SW 1271 (cell line): ENCODE measurements at places on chromosomes 16 and 17.

- no peak for DNase-seq
These were observed 1736.4 kb downstream of the TP53TG3F start for GRCh38 chr16:35195864-35196216.

- peak; percentile 40 for DNase-seq
These were observed 3.9 kb downstream of the SPATA20 start for GRCh38 chr17:50550661-50551432.

DNA sequence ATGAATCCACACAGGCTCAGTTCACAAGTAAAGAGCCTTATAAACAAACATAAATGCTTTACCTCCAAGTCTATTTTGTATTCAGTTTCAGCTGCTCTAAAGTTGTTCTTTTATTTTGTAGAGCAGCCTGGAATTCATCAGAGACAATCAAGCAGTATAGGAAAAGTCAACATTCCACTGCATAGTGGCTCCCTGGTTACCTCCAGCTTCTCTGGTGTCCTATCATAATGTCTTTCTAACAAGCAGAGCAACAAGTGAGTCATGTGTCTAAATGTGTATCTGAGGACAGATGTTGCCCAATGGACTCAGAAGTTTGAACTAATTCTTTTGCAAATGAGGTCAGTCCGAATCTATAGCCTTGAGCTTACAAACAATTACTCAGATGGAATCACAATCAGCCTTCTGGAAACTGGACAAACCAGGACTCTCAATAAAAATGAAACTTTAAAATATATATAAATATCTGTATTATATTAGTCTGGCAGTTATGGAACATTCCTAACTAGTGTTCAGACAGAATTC lies 292.0 kb upstream of the TOM1L1 start:
- no peak for DNase-seq

DNA sequence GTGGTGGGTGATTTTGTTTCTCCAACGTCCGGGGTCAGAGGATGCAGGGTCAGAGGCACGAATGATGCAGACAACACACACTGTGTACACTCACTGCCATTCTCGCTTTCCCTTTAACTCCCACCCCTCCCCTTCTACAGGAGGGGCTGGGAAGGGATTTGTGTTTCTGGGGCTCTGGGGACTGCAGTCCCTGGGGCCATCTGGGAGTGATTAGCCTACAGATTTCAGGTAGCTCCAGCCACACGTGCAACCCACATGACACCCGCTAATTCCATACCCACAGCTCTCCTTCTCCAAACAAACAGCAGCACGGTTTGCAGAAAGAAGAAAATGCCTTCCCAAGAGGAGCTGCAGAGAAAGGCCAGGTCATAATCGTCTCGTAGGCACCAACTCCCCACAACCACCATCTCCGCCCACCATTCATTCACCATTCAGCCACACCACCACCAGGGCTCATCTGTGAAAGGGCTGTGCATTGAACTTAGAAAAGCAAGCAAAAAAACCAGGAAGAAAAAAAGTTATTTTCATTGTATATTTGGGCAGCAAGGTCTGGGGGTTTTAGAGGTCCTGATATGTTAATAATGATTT lies 9.4 kb upstream of the SOX9 start:
- no peak for DNase-seq

DNA sequence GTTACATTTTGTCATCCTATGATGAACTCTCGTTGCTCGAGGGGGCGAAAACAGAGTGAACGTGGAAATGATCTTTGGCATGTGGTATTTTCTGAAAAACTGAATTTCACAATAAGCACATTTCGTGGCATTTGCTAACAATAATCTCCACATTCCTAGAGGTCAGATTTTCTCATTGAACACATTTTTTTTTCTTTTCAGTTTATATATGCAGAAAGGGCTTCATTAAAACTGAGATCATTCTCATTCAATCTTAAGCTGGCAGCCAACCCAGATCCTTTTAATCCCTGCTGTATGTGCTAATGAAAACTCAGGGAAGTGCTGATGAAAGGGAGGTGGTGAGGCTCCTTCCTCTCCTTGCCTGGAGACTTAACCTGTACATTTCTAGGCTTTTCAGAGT lies 52.6 kb downstream of the PRKCA start:
- DNase-seq, result no peak

DNA sequence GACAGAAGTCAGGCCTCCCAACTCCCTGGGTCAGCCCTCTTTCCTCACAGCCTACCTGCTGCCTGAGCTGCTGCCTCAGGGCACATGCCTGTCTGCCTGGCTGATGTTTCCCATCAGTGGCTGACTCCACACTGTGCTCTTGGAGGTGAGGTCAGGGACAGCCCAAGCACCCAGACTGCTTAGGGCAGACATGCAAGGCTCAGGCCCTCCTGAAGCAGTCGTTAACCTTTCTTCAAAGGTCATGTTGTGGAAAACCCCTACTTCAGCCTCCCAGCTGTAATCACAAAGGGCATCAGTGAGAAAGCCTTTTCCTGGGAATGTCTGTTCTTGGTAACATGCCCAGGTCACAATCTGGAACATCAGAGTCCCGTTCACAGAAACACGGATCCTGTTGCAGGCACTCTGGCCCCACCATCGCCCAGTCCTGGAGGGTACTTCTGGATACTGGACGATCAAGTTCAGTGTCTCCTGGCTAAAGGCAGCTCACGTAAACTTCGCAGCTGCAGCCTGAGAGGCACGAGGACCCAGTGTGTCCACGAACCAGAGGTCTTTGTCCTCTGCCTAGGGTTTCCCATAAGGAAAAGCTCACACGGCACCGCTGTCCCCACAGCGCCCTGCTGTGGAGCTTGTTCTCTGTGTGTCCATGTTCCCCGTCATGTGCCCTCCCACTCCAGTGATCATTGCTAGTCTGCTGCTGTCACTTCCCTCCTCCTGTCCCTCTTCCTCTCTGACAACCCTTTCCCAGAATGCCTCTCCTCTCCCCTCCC lies 54.9 kb downstream of the GNAO1 start:
- DNase-seq, result no peak

DNA sequence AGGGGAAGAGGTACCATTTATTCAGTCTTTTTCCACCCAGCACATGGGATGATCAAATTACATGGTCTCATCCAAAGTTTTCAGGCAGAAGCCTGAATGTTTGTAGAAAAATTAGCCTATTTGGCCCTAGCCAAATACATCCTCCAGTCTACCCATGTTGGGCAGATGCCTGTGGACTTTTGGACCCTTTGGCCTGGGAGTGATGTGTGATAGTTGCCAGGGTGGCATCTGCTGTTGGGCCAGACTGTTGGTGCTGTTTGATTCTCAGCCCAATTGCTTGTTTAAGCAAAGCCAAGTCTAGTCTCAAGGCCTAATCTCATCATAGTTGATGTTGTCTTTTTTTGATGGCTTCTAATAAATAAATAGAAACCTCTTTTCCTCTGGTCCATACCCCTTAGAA lies 419.0 kb downstream of the CDH13 start:
- DNase-seq, result no peak

GRCh38 chr16:57677622-57678369 lies 9.7 kb downstream of the ADGRG3 start:
- no peak for DNase-seq

DNA sequence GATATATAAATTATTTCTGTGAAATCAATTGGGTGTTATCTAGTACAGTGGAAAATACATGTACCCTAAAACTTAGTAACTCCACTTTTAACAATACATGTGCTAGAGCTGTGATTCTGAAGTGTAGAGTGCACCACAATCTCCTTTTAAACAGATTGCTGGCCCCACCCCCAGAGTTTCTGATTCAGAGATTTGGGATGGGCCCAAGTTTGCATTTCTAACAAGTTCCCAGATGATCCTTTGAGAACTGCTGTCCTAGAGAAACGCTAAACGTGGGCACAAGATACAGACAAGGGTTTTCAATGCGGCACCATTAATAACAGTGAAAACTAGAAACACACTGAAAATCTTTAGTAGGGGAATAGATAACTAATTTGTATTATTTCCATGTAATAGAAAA lies 49.2 kb downstream of the NXPH3 start:
- no peak for DNase-seq

DNA sequence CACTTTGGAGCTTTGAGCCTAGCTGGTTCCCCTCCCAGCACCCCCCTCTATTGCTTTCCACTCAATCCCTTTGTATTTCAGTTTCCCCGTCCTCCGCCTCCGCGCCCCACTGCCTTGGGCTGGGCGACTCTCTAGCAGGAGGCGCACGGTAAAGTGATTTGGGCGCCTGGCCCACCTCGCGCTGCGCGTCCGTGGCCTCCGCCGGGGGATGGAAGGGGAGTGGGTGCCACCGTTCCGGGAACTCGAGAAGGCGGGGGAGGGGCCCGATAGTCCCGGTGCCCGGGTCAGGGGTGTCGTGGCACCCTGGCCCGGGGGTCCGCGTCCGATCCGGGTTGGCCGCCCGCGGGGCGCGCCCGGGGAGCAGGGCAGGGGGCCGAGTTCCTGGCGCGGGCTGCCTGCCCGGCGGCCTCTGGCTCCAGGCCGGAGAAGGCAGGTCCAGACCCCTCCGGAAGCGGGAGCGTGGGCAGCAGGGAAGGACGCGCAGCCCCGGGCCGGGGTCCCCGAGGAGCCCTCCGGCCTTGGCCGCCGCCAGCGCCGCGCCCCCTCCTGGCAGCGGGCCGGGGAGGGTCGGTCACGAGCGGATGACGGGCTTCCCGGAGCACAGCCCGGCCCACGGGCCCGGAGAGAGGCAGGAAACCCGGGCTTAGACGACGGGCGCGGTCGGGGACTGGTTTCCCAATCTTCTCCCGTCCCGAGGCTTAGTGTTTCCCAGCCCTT lies 15.8 kb downstream of the MEOX1 start:
- no peak for DNase-seq

DNA sequence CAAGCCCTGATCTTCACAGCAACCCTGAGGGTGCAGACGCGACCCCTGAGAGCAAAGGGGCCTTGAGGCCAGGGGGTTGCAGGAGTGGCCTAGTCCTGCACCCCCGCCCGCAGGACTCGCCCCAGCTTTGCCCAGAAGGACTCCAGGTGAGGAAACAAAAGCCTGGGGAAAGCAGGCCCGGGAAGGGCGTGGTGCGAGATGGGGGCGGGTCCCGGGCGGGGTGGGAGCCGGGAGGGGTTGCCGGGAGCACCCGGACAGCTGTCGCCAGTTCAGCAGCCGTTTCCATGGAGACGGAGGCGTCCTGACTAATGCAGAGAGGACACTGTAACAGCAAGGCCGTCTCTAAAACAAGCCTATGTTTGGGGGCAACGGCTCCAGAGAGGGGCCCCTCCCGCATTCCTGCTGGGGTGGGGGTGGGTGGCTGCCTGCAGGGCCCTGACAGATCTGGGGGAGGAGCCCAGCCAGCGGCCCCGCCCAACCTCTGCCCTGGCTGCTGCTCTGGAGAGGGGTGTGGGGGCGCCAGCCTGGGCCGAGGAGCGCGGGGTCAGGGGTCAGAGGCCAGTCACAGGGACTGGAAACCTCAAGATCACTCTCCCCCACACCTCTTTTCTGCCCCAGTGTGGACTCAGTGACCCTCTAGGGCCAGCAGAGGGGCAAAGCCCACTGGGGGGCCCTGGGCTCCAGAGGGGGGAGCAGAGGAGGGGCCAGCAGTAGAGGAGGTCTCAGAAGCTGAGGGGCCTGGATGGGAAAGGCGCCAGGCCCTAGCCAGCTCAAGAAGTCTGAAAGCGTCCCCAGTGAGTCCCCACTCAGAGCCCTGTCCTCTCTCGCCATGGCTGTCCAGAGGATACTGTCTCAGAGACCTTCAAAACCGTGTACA lies 3.1 kb upstream of the TPPP3 start:
- peak; percentile 34 for DNase-seq

- DNase-seq, result no peak
These were observed 961 bp downstream of the FGF11 start for GRCh38 chr17:7440113-7440833.

DNA sequence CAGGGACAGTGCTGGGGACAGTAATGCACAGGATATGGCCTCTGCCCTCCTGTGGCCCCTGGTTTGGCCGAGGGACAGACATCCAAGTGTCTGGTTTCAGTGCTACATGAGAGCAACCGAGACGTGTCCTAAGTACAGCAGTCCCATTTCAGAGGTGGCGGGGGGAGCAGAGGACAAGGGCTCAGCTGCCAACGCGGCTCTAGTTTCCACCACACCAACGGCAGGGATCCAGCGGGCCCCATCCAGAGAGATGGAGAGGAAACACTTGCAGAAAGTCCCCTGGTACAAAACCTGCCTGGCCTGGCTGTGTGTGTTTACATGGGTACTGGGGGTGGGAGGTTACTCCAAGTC lies 125.8 kb upstream of the SMURF2 start:
- DNase-seq, result no peak

DNA sequence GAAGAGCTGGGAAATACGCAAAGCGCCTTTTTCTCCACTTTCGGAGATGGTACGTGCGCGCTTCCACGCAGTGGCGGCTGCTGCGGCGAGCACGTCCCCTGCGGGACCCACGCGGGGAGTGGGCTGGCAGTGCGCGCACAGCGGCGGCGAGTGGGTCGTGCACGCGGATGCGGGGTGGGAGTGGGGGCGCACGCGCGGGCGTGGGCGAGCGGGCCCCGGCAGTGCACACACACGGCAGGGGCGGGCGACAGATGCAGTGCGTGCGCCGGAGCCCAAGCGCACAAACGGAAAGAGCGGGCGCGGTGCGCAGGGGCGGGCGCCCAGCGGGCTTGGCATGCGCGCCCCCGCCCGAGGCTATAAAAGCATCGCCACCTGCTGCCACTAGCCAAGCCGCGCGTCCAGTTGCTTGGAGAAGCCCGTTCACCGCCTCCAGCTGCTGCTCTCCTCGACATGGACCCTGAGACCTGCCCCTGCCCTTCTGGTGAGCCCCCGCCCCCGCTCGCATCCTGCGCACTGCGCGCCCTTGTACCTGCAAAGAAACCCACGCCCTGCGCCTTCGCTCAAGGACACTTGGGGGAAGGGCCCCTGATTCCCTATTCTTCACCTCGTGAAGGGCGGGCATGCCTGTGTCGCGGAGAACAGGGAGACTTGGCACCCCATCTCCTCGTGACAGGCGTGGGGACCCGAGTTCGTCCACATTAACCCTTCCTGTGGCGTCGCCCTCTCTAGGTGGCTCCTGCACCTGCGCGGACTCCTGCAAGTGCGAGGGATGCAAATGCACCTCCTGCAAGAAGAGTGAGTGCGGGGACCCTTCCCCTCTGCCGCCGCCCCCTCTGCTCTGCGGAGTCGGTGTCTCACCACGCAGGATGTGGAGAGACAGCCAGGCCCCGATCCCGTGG lies at the start of gene MT3:
Gene MT3 (plus strand): TSS at position 388 of the 899 bp plus-strand sequence. CDS start 63 bp downstream, at position 451.
- DNase-seq, result no peak

DNA sequence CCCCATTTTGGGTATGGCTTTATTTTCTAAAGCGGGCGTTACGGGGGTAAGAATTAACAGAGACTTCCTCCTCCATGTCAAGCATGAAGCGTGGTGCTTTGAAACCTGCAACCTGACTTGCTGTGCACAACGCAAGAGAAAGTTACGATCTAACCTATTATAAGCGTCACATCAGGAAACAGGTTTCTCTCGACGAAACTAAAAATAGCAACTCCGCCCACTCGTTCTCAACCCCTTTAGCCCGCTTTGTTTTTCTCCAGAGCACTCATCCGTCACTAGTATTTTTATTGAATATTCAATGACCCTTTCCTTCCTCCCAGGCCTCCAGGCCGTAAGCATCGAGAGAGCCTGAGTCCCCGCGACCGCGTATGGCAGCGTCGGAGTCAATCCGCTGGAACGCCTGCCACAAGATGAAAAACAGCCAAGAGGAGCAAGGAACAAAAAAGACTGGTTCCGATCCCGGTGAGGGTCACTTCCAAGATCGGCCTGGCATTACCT lies 555 bp downstream of the NUP88 start:
- no peak for DNase-seq
